CD4-positive, alpha-beta T cell treated with Interferon gamma for 1 hour (primary cell): ENCODE measurements at places on chromosomes 3 and 15.

DNA sequence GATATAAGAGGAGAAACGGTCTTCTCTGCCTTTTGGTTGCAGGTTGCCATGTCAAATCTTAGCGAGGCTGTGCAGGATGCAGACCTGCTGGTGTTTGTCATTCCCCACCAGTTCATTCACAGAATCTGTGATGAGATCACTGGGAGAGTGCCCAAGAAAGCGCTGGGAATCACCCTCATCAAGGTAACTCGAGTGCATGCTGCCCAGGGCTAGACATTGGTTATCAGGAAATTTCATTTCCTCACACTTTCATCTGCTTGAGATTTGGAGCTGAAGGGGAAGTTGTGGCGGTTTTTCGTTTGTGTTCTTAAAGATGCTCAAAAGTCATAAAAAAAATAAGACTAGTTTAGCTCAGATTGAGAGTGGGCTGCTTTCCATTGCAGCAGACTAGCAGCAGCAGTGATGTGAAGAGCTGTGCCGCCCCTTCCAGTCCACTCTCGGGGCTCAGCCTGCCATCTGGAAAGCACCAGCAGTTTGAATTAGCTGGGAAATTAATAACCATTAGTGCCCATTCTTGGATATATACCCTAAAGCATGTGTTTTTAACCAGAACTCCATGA lies 32.2 kb downstream of the GPD1L start:
- DNase-seq: no peak

DNA sequence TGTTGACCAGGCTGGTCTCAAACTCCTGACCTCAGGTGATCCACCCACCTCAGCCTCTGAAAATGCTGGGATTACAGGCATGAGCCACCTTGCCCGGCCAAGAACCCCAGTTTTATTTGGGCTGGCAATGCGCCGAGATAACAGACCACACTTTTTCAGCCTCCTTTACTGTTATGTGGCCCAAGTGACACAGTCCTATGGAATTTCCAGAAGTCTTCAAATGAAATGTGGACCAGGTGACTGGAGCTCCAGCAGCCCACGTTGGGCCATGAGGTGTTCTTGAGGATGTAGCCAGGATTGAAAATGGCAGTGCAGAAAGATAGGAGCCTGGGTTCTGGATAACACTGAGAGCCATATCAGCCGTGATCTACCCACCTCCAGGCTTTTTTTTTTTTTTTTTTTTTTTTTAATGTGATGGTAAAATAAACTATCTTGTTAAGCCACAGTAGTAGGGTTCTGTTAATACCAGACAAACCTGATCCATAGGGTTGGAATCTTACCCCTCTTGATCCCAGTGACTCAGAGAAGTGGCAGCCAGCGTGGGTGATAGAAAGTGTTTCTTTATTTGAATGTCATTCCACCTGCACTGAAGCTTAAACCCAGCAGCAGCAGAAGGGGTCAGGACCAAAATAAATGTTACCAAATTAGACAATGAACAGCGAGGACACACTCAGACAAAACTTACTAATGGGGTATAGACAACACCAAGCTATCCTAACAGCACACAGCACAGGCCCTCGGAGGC lies 55.6 kb downstream of the LHFPL4 start:
- no peak for DNase-seq

DNA sequence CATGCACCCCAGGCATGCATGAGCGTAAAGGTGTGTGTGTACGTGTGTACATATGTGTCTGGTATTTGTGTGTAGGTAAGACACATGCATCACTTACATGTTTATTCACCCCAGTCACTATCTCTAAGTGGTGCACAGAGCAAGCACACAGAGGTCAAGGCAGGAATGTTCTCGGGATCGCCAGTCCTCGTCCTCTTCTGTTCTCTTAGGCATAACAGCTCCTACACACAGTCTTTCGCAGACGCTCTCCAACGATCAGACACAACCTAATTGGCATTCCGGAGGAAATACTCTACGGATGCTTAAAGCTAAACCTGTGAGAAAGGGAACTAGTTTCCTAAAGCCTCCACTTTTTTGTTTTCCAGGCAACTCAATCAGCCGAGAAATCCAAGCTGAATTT lies 95.9 kb downstream of the ADAMTS17 start:
- no peak for DNase-seq

DNA sequence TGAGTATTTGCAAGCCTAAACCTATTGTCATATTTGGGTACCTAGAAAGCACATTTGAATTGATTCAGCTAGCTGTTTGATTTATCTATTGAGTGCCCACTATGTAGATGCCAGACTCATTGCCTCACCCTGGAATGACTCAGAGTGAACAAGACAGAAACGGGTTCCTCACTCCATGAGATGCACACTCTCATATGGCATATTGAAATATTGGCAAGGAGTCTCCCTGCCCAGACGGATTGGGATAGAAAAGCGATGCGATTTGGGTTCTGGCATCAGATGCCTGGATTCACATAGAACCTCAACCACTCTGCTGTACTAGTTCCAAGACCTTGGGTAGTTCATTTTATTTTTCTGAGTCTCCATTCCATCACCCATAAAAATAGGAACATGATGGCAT lies 22.5 kb downstream of the LRRN1 start:
- no peak for DNase-seq

GRCh38 chr3:19891740-19892139 lies 42.3 kb downstream of the EFHB start:
- DNase-seq: no peak

DNA sequence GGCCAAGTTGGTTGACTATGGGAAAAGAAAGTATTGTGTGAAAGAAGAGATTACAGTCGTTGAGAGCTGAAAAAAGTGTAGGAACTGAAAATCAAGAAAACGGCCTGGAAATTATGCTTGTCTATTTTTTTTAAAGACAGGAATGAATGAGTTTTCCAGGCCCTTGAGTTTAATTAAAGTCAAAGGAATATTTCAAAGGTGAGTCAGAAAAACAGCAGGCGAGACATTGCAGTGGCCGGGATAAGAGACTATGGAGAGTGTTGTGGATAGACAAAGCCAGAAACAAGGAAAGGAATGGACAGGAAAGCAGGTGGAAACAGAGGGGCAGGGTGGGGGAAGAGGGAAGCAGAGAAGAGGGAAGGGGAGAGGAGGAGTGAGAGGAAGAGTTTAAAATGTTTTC lies 275.1 kb upstream of the LRTM1 start:
- no peak for DNase-seq

GRCh38 chr15:65806397-65806796 lies 14.3 kb upstream of the DENND4A start:
- DNase-seq: no peak

DNA sequence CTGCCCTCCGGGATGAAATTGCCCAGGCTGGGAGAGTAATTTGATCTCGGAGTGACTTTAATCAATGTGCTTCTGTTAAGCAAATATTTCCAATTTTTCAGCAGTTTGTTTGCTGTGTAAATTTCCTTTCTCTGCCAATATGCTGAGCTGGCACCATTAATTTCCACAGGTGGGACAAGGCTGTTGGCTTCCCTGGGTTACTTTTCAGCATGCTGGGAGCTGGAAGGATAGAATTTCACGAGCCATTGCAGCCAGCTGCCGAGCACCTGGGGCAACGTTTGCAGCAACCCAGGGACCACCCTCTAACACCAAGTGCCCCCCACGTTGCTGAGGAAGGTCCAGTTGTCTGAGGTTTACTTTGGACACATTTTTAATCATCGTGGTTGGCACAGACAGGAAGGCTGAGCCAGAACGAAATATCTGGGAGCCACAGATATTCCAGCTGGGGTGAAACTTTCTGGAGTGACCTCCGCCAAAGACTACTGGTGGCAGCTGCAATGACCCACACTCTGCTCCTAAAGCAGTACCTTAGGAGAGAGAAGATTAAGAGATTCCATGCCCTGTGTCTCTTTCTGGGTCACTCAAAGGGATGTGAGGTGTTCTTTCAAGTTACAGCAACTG lies 293.3 kb upstream of the RGMA start:
- no peak for DNase-seq

DNA sequence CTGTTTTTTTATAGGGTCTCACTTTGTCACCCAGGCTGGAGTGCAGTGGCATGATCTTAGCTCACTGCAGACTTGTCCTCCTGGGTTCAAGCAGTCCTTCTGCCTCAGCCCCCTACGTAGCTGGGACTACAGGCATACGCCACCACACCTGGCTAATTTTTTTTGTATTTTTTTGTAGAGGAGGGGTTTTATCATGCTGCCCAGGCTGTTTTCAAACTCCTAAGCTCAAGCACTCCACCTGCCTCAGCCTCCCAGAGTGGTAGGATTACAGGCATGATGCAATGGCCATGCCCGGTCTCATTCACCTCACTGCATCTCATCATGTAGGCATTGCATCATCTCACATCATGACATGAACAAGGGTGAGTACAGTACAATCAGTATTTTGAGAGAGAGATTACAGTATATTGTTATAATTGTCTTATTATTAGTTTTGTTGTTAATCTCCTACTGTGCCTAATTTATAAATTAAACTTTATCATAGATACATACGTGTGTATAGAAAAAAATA lies 74.3 kb upstream of the EOMES start:
- DNase-seq: no peak

GRCh38 chr15:100255644-100256043 lies 86.1 kb downstream of the ADAMTS17 start:
- DNase-seq: no peak

DNA sequence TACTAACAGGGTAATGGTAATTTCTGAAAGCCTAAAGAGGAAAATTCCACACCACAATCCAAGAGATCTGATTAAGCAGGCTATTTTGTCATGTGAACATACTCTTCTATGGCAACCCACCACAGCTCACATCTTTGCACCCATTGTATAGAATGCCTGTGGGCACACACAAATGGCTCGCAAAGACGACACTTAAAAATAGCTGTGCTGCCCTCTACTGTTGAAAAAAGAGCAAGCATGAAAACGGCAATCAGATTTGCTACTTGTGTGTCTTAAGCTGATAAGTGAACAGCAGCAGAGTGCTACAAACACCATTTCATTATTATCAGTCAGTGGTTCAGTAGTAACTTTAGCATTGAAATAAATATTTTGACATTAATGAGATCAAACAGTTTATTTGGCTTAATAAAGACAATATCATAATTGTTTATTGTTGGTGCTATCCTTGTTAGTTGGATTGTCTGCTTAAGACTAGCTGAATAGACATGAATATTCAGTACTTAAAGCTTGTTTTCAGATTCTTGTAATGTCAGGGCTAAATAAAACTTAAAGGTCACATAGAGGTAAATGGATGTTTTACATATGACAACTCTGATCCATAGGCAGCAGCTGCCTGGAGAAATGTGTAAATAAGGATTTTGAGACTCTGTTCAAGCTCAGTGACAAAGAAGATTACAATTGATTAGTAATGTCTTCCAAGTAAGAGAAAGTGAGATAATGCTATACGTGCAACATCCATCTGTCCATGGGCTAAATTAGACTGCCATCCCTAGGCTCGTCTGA lies 199.1 kb downstream of the LRRN1 start:
- DNase-seq: no peak

GRCh38 chr15:39132070-39132469 lies 448.8 kb upstream of the THBS1 start:
- DNase-seq: no peak

DNA sequence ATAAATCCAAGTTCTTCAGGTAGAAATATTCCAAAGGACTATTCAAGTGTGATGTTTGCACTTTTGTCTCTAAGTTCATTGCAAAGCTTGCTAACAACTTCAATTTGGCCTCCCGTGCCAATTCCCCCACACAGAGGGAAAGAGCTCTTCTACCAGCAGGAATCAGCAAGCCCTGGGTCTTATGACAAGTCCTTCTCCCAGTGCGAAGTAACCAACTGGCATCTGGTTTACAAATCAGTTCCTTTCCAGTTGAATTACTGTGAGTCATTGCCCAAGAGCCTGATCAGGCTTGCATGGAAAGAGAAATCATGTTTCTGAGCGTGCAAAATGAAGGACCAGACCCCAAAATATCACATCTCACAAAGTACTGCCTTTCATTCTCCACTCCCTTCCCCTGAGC lies 62.7 kb upstream of the SLCO3A1 start:
- no peak for DNase-seq

DNA sequence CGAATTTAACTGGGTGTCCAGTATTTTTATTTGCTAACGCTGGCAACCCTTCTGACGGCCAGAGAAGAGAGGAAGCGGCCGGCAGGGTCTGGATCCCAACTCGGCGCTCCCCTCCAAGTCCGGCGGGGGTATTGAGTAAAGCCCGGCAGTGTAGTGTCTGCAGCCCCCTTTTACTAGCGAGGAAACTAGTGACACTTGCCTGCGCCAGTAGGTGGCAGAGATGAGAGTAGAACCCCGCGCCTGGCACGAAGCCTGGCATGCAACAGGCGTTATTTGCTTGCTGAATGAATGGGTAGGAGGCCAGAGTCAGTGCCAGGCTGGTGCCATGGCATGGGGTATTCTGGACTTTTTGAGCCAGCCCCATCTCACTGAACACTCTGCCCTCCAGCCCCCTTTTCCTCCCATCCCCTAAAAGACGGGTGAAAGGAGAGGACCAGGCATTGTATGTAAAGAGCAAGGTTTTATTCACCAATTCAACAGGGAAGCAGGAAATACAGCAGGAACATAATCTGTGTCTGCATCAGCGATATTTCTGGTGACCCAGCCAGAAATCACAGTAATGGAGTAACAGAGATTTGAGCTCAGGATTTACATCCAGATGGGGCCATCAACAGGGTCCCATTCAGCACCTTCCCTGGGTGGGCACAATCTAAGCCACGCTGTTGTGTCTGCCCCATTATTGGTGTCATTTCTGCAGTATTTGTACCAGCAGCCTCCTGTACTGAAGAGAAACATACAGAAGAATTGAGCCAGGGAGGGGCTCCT lies 788 bp upstream of the WDR73 start:
- peak; percentile 78 for DNase-seq

DNA sequence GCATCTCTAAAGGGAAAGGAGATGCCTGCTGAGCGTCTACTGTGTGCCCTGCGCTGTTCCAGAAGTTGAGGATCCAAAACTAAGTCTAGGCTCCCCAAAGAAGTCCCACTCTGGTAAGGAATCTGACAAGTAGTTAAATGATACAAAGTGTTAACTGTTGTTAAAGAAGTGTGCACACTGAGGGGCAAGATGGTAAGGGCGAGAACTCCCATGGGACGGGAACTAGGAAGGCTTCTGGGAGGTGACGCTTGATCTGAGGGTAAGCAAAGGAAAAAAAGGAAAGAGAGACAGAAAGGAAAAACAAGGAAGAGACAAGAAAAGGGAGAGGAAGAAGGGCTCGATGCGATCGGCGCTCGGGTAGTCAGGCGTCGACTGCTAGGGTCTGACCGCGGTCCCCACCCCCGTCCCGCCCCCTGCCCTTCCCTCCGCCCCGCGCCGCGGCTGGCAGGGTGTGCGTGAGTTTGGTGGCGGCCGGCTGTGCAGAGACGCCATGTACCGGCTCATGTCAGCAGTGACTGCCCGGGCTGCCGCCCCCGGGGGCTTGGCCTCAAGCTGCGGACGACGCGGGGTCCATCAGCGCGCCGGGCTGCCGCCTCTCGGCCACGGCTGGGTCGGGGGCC lies at the start of gene LACTB:
Gene LACTB, plus strand, starts transcription at position 480 of the 620 bp plus-strand sequence. Its CDS starts 11 bp downstream, at position 491.
- DNase-seq: peak; percentile 84
